SK-N-MC (cell line): ENCODE measurements at places on chromosomes 6 and 20.

DNA sequence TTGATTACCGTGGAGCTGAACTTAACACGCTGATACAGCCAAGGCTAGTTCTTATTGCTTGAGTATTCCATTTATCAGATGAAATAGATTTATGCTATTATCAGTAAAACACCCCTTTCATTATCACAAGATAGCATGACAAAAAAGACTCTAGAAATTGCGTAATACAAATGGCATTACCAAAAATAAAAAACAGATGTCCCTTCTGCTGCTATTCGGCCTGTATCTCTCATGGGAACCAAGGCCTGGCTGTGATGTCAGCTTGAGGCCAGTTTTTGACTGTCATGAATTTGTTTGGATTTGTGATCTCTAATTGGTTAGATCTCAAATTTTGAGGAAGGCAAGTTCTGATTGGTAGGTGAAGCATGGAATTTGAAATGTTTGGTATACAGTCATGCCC, 25.2 kb downstream of the MEI4 start:
- no peak for DNase-seq

- no peak for DNase-seq
Measured at GRCh38 chr20:58006346-58007316, 221.8 kb downstream of the ANKRD60 start.

- DNase-seq = no peak
Measured at GRCh38 chr20:38810926-38811630, 5.6 kb downstream of the PPP1R16B start.

DNA sequence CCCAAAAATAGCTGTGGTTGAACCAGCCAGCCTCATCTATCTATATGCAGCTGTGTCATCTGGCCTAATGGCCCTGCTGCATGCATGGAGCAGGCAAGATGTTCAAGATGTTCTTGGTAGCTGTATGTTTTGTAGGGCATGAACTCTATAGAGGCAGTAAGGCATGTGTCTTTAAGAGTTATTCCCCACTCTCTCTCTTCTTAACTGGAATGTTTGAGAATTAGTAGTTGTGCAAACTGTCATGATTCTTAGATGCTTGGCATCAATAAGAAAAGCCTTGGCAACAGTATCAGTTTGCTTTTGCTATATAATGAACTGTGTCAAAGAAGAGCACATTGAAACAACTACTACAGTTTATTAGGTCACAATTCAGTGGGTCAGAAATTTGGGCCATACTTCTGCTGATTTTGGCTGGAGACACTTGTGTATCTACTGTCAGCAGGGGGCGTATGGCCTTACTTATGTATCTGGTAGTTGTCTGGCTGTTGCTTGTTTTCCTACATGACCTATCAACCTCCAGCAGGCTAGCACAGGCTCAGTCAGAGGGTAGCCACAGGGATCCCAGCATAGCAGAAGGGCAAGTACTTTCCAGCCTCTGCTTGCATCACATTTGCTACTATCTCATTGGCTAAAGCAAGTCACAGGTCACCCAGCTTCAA, 56.1 kb upstream of the LAMP5 start:
- no peak for DNase-seq

GRCh38 chr20:11200423-11200822, 526.6 kb upstream of the JAG1 start:
- no peak for DNase-seq

- DNase-seq = no peak
Measured at GRCh38 chr6:34070315-34071135, 75.4 kb downstream of the GRM4 start.

DNA sequence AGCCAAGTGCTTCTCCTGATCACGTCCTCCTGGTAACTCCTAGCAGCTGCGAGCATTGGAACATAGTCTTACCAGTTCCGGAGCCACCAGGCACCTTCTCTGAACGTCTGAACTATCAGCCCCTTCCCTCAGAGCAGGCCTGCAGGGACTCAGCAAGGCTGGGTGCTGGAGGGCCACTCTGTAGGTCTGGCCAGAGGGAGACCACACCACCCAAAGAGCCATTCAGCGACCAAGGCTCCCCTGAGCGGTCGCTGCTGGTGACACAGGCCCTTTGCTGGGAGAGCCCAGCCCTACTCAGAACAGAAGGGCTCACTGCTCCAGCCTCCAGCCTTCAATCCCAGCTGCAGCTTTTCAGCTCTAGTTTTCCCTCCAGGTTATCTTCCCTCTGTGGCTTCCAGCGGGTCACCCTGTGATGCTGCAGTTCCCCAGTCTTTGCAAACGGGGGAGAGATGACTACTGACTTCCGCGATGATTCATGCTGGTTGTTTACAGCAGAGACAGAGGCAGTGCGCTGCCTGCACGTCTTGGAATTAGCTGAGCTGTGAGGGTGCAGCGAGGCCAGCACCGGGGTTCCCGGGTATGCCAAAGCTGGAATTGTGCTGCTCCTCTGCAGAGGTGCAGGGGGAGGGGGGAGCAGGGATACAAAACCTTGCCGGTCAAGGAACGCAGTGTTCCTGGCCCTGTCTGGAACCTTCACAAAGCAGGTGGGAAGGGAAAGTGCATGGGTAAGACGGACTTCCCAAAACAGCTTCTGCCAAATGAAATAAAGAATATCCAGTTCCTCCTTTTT, 161.4 kb downstream of the LY86 start:
- no peak for DNase-seq

DNA sequence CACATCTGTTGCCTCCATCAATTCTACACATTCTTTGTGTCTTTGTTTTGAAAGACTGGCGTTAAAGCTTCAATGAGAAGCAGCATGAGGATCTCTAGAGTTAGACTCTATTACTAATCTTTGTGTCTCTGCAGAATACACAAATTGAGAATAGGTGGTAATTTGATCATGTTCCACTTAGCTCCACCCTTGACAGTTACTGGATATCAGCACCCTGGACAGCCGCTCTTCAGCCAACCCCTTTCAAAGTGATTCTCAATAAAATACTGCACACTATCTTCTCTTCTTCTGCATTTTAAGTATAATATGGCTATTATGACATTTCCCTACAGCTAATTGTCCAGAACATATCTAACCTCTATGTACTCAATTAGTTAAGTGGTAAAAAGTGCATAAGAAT, 54.3 kb upstream of the CNR1 start:
- DNase-seq = peak; percentile 6

- no peak for DNase-seq
Measured at GRCh38 chr6:33458676-33459075, 4.3 kb downstream of the ZBTB9 start.

- no peak for DNase-seq
Measured at GRCh38 chr6:155694419-155694790, 238.8 kb upstream of the NOX3 start.

- DNase-seq = no peak
Measured at GRCh38 chr20:63133481-63134091, 82.3 kb downstream of the YTHDF1 start.

GRCh38 chr6:149194820-149195558, 122.5 kb upstream of the TAB2 start:
- no peak for DNase-seq

DNA sequence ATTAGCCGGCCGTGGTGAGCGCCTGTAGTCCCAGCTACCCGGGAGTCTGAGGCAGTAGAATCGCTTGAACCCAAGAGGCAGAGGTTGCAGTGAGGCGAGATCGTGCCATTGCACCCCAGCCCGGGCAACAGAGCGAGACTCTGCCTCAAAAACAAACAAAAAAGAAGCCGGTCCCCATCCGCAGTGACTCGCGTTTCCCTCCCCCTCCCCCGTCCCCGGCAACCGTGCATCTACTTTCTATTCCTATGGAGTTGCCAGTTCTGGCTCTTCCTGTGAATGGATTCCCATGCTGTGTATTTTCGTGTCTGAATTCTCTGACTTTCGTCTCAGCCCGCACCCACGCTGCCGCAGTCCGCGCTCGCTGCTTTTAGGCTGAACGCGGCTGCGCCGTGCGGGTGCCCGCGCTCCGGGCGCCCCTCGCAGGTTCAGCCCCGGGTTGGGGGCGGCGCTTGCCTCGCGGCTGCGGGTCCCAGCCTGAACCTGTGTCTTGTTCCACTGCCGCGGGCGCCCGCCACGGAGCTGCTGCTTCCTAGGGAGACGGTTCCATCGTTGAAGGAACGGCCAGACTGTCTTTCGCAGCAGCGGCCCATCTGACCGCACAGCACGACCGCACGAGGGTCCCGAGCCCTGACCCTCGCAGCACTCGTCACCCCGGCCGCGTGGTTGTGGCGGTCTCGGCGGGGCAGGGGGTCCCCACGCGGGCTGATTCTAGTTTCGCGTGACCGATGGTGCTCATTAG, 1.1 kb upstream of the MRGBP start:
- no peak for DNase-seq

- DNase-seq = no peak
Measured at GRCh38 chr6:33846226-33846625, 42.4 kb upstream of the MLN start.

GRCh38 chr20:17499041-17499440, 32.1 kb downstream of the BFSP1 start:
- DNase-seq = no peak

GRCh38 chr20:14449323-14449722, 111.9 kb upstream of the FLRT3 start:
- no peak for DNase-seq

GRCh38 chr20:57990396-57990987, 238.0 kb downstream of the ANKRD60 start:
- no peak for DNase-seq

DNA sequence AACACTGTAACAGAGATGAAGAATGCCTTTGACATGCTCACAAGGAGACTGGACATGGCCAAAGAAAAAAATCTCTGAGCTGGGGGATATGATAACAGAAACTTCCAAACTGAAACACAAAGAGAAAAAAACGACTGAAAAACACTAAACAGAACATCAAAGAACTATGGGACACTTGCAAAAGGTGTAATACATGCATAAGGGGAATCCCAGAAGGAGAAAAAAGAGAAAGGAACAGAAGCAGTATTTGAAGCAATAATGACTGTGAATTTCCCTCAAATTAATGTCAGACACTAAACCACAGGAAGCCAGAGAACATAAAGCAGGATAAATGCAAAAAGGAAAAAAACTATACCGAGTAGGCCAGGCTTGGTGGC, 117.4 kb upstream of the ARID1B start:
- no peak for DNase-seq

GRCh38 chr6:121726596-121726995, 291.1 kb downstream of the GJA1 start:
- no peak for DNase-seq

GRCh38 chr20:2300420-2300819, 4.6 kb downstream of the TGM3 start:
- no peak for DNase-seq

GRCh38 chr20:62136283-62137091, 6.7 kb downstream of the PSMA7 start:
- DNase-seq = no peak

DNA sequence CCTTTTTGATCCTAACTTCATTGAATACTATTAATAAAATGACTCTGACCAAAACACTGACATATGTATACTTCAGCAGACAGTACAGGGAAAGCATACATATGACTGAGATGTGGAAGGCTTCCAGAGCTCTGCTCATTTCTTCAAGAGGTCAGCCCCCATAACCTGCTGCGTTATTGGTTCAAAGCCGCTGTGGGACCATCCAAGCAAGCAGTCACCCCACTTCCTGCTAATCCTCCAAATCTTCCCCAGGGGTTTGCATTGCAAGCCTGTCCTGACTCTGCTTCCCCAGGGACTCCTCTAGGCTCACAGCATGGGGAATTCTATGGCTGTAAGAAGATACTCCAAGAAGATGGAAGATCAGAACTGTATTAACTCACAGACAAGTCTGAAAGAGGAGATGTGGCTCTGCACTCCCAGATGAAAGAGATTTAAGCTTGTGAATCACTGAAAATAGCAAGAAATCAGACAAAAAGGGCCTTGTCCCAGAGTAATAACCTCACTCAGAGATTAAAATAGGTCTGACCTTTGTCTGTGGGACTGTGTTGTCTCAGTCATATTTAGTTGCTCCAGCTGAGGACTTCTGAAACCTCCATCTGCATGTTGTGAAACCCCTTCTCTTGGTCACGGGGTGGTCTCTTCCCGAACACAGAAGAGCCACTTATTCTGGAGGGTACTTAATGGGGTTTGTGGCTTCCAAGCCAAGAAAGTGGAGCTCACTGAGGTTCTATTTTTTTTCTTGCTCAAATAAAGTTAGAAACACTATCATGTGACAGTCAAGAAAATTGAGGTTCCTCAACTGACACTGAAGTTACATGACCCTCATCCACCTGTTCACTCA, 101.5 kb upstream of the MARCKS start:
- no peak for DNase-seq

DNA sequence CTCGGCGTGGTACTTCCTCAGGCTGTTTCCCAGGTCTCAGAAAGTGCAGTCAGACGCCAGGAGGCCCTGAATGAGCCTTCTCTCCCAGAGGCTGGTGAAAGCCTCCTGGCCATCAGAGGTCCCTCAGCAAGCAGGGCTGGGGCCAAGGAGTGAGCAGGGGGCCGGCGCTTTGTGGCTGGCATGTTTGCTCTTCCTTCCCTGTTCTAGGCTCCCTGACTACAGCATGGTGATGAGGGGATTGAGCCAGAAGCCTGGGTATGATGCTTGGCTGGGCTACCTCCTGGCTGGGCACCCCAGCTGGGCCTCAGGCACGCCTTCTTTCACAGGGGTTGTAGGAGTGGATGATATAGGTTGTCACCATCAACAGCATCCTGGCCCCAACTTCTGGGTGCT, 11.7 kb upstream of the DNAJC5 start:
- DNase-seq = no peak

DNA sequence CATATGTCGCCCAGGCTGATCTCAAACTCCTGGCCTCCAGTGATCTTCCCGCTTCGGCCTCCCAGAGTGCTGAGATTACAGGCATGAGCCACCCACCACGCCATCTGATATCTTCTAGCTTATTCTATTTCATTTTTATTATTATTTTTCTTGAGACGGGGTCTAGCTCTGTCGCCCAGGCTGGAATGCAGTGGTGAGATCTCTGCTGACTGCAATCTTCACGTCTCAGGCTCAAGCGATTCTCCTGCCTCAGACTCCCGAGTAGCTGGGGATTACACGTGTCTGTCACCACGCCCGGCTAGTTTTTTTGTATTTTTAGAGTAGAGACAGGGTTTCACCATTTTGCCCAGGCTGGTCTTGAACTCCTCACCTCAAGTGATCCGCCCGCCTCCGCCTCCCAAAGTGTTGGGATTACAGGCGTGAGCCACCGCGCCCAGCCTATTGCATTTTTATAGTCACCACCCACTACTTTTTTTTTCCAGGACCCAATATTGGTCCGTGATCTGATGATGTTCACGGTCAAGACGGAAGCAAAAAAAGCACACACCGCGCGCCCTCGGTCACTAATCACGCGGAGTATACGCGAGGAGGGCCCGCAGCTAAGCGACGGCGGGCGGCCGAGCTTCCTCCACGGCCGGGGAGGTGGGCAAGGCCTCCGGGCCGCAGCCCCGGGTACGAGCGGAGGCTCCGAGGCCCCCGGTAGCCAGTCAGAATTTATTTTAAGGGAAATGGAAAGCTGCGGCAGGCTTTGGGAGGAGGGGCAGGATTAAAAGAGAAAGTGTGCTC, 1.1 kb upstream of the LSM14B start:
- peak; percentile 45 for DNase-seq

DNA sequence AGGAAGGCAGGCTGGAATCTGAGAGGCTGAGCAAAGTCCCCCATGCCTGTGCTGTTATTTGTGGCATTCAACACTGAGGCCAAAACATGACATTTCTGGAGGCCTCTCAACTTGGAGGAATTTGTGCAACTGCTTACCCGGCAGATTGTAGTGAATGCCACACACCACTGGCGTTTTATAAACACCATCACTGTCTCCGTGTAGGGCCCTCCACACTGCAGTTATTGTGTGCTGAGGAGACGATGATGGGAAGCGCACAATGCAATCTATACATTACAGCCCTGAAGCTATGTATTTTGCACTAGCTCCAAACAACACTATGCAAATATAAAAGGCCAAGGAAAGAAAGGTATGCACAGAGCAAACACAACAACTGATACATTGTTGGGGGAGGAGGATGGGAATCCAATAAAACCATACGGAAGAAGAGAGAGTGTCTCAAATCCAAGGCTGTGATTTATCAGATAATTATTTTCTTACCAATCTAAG, 106.5 kb downstream of the SMLR1 start:
- no peak for DNase-seq
